Effector memory CD8-positive, alpha-beta T cell (primary cell): ENCODE measurements at places on chromosomes 13 and 19.

DNA sequence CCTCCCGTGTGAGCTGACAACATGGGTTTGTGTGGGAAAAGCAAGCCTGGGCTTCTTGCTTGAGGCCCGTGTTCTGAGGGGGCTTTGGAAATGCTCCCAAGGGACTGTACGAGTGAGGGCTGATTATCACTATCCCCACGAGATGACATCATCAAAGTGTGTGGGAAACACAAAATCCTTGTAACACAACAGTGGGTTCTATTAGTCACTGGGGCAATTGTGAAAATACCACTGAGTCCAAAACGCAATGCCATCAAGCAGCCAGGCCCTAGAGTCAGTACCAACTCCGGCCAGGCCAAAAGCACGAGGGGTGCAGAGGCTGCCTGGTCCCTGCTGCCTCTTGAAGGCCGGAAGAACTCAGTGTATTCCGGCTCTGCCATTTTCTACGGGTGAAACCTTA lies 29.6 kb downstream of the CAPS start:
- DNase-seq = no peak
- peaks cover 30% of the 10 kb centered on the region for H3K36me3 ChIP-seq
- peaks cover 52% of the 10 kb centered on the region for H3K4me1 ChIP-seq
- no peaks in the 10 kb centered on the region for H3K27me3 ChIP-seq

GRCh38 chr19:40006273-40006691 lies 9.4 kb downstream of the ZNF546 start:
- no peak overlapping the region for H3K27ac ChIP-seq
- H3K4me1 ChIP-seq = no peaks in the 10 kb centered on the region
- H3K4me3 ChIP-seq = no peak overlapping the region

GRCh38 chr19:1672038-1672768 lies 19.8 kb upstream of the TCF3 start:
- DNase-seq = peak; percentile 49
- H3K4me1 ChIP-seq = peaks cover 3% of the 10 kb centered on the region
- no peak overlapping the region for H3K27ac ChIP-seq
- no peak overlapping the region for H3K4me3 ChIP-seq

DNA sequence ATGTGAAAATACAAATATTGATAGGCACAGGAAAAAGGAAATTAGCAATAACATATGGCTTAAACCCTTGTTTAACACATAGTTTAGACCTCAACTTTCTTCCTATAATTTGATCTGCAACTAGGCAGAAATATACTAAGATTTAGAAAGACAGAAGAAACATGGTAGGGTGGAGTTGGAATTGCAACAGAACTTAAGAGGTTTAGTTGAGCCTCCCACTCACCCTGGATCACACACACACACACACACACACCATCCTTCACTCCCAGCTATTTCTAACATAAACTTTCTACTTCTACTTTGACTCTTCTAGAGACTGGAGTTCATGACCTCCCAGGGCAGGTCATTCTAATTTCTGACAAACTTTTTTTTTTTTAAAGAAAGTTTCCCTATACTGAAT lies 47.4 kb downstream of the FLT3 start:
- DNase-seq = no peak
- no peaks in the 10 kb centered on the region for H3K36me3 ChIP-seq
- H3K4me3 ChIP-seq = no peak overlapping the region
- H3K27ac ChIP-seq = no peak overlapping the region
- H3K4me1 ChIP-seq = peaks cover 2% of the 10 kb centered on the region

DNA sequence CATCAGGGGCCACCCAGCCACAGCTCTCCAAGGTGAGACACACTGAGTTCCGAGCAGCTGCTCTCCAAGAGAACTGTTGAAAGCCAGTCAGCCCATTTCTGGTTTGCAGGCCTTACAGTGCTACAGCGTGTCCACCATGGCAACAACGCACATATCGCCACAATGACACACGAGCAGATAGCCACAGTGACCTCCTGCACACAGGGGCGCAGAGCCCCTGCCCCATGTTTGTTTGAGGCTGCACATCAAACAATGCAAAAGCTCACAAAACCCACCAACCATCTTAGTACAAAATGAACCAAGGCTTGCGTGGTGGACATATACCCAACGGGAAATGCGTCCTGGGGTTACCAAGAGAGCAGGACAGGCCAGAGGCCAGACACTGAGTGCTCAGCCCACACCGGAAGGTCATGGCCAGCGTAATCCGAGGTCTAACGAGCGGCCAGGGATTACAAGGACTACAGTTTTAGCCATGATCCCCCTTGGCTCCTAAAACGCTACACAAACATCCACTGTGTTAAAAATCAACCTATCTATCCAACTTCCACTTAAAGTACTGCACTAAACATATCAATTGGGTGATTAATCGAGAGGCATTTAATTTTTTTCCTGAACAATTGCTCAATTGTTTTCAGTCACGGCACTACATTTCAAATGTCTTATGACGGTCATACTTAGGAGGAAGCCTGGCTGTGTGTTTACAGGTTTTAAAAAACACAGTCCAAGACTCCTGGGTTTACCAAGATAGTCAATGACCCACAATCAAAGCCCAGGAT lies 56.0 kb downstream of the STK24 start:
- H3K36me3 ChIP-seq = peaks cover 39% of the 10 kb centered on the region
- H3K4me1 ChIP-seq = peaks cover 68% of the 10 kb centered on the region
- H3K27ac ChIP-seq = peak overlapping the region; percentile 85
- no peak for DNase-seq
- peak overlapping the region; percentile 12 for H3K4me3 ChIP-seq

DNA sequence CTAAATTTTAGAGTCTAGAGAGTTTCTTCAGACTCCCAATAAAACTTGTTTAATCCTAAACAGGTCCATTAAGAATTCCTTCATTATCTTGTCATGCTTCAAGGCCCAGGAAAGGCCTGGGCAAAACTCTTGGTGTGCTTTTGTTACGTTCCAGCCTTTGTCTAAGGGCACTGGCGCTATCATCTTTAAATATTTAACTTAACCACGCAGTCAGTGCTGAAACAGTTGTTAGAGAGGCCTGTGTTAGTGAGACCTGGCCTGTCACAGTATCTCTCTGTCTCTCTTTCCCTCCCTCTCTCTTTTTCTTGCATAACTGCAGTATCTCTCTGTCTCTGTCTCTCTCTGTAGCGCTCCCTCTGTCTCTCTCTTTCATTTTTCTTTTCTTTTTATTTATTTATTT lies 8.2 kb upstream of the OR1M1 start:
- H3K4me3 ChIP-seq = no peak overlapping the region
- no peaks in the 10 kb centered on the region for H3K27me3 ChIP-seq
